Myocyte (in vitro differentiated cells): ENCODE measurements at places on chromosomes 4 and X. TPM values are rescaled to one million over a fixed set of nuclear protein-coding genes. Genes with fewer than 3 reads are reported as not detected.

- no peak for DNase-seq
Observed at GRCh38 chrX:48451708-48452107, 18.4 kb downstream of the SLC38A5 start.

DNA sequence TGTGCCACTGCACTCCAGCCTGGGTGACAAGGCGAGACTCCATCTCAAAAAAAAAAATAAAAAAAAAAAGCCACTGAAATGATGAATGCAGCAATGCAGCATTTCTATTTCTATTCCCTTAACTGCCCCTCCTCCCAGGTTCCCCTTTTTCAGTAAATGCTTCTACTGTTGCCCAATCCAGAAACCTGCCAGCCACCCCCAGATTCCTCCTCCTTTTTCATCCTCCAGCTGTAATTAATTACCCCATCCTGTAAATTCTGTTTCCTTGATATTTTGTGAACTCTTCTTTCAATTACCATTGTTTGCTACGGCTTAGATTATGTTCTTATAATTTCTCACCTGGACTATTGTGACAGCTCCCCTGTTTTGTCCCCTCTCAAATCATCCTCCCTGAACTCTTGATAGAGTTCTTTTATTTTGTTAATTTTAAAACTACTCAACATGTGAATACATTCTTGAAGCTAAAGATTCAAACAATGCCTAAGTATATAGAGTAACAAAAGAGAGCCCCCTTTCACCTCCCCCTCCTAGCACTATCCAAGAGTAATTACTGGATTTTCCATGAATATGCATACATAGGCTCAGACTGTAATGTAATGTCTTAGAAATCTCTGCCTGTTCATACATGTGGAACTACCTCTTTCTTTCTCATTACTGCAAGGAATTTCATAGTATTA is 140.6 kb upstream of the GPC4 start:
- DNase-seq = no peak

DNA sequence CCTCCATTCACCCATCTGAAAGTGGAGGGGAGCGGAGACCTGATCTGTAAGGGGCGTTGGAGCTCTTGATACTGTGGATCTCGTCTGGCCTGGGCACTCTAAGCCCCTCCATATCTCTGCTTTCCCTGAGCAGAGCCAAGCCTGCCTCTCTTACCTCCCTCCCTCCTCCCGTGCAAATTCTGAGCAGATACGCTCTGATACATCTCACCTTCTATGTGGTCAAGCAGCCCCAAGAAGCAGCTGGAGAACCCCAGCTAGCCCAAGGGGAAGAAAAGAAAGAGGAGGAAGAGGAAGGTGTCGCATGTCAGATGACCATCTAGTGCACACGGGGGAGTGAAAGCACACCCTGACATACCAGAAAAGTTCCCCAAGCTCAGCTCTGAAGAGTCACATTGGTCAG is 1.9 kb upstream of the DGAT2L6 start:
- no peak for DNase-seq

- DNase-seq = no peak
Observed at GRCh38 chr4:162366146-162366545, 202.3 kb upstream of the FSTL5 start.

GRCh38 chr4:8671712-8672290 is 79.2 kb downstream of the CPZ start:
- no peak for DNase-seq

DNA sequence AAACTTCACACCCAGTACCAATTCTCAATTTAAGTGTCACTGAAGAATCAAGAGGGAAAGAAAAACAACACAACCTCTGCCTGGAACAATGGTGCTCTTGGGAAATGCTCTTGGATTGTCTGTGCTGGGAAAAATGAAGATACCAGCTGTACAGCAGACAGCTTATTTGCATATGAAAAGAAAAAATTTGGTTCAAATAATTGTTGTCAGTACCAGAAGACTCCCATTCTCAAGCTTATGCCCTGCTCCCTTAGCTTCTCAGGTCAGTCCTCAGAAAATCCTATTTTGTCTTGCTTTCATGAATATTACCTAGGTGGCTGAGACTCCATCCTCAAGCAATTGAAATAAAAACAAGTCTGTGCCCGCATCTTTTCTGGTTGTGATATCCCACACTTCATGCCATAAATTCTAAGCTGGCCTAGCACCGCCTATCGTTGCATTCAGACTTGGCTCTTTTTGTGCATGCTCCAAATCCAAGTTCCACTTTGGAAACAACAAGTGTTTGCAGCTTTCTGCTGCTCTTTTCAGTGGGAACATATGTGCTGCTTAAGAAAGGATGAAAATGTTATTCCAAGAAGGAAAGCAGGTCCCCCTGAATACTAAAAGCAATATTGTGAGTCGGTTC is 431.6 kb downstream of the INPP4B start:
- DNase-seq = no peak

GRCh38 chr4:168317621-168318020 is 931 bp downstream of the DDX60 start:
- DNase-seq = no peak

The GABRG1 gene
- total RNA-seq = not detected in 2 replicates

The SPINK2 gene
- total RNA-seq = not detected in 2 replicates

The SPIN2A gene
- 0.59 TPM in 1 of 2 replicates, not detected in the other for total RNA-seq

The RNF150 gene
- total RNA-seq = 1.5 and 4.4 TPM in 2 replicates

The SPANXN3 gene
- total RNA-seq = not detected in 2 replicates
